H7 (cell line): ENCODE measurements at places on chromosomes 1 and 21. TPM values are rescaled to one million over a fixed set of nuclear protein-coding genes. Genes with fewer than 3 reads are reported as not detected.

DNA sequence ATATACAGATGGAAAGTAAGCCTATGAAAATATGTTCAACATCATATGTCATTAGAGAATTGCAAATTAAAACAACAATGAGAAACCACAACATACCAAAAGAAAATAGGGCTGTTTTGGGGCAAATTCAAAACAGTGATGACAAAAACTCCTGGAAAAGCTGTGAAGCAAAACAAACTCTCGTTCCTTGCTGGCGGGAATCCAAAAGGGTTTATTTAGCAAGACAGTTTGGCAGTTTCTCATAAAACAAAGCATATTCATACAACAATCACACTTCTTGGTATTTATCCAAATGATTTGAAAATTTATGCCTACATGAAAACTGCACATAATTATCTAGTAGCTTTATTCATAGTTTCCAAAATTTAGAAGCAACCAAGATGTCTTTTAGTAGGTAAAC lies 44.4 kb downstream of the COL11A1 start:
- no peak for DNase-seq

DNA sequence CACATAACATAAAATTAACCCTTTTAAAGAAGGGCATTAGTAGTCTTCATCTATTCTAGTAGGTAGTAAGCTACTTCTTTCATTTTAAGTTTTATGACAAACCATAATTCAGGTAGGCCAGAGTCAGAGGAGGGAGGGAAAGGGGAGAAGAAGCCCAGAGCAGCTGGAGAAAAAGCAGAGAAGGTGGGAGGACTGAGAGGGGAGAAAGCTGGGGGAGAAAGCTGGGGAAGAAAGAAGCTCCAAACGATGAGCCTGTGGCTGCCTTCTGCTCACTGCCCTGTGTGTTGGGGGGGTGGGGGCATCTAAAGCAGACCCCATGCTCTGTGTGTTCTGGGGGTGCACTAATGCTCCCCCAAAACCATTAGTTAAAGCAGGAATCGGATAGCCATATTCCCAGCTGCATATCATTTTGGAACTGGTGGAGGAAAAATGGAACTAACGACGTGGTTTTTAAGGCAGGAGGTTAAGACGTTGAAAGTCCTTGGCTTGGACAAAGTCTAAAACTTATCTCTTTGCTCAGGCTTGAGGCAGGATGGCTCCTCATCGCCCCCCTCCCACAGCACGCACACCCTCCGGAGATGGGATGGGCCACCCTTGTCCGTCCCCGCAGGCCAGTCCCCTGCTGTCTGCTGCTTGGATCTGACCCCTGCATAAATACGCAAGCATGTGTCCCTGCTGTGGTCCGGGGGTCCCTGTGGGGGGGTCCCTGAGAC lies 184.2 kb downstream of the DYRK1A start:
- peak; percentile 61 for DNase-seq

- peak; percentile 27 for DNase-seq
Measured at GRCh38 chr1:155182052-155182550, 8.5 kb downstream of the TRIM46 start.

DNA sequence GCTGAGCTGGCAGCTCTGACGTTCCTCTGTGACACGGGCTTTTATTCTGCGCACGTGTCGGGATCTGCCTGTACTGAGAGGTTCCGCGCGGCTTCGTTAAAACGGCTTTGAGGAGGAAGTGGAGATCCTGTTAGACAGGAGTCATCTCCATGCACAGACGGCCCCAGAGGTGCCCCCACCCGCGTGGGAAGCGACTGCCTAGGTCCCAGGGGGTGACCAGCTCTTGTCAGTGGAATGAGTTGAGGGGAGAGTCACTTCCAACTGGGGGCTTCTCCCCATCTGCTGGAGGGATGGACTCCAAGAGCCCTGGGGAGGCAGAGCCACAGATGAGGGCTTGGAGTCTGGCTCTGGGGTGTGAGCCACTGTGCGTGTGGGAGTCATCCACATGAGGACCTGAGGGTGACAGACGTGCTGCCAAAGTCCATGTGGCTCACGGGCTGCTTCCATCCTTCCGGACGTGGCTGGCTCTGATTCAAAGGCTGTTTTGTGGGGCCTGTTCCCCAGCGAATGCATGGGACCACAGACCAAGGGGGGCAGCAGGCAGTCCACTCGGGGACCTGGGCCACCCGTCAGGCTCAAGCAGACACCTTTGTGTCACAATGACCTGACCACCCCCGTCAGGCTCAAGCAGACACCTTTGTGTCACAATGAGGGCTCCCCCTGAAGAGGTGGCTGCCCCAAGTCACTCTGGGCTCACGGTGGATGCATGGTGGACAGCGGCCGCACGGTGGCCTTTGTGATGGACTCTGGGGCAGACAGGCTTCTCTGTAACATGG lies 26.8 kb downstream of the PTTG1IP start:
- DNase-seq, result no peak

DNA sequence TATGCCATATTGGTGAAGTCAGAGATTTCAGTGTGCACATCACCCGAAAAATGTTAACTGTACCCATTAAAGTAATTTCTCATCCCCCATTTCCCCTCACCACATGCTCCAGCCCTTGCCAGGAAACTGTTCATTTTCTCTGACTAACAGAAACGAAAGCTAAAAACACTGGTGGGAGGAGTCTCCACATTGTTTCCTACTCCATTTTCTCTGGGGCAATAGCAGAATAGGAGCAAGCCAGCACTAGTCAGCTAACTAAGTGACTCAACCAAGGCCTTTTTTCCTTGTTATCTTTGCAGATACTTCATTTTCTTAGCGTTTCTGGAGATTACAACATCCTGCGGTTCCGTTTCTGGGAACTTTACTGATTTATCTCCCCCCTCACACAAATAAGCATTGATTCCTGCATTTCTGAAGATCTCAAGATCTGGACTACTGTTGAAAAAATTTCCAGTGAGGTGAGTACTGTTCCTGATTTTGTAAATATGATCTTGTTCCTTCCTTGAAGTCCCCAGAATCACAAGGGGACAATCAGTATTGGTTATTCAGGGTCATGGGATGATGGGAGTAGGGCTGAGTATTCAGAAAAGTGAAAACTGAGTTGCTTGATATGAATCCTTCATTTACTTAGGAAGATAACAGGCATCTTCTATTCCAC lies at the start of gene IFI16:
Gene IFI16, plus strand, starts transcription at position 204 of the 658 bp plus-strand sequence. CDS start 4,774 bp downstream, outside the sequence.
- DNase-seq, result no peak

DNA sequence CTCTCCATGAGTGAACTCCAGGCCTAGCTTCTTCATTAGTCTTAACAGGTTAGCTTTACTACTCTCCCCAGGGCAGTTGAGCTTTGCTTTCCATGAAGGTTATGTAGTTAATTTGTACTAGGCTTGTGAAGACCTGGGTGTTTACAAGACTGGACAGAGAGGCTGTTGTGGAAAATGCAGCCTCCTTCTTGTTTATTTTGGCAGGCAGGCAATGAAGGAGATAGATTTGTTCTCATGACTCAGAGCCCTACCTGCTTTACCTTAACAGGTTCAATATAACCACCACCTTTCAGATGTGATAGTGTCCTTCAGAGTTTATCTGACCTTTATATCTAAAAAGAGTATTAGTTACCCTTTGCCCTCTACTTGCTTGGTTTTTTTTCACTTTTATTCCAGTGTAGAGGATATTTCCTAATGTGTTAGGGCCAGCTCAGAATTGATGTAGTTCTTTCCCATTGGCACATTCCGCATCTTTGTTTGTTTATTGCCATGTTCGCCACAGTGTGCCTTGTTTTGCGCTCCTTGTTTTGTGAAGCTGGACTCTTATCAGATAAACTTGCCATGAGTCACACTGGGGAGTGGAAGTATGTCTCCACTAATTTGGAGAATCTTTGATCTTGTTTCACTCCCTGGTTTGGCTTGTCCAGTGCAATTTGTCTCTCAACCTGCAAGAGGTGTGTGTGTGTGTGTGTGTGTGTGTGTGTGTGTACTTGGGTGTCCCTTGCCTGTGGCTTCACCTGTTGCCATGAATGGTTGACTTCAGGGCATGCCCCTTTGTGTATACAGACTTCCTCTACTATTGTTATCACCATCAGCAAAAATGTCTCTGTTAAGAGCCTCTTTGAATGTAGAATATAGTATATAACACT lies 87.4 kb upstream of the MACF1 start:
- no peak for DNase-seq

GRCh38 chr1:230163205-230163604 lies 96.2 kb downstream of the GALNT2 start:
- DNase-seq, result peak; percentile 12

DNA sequence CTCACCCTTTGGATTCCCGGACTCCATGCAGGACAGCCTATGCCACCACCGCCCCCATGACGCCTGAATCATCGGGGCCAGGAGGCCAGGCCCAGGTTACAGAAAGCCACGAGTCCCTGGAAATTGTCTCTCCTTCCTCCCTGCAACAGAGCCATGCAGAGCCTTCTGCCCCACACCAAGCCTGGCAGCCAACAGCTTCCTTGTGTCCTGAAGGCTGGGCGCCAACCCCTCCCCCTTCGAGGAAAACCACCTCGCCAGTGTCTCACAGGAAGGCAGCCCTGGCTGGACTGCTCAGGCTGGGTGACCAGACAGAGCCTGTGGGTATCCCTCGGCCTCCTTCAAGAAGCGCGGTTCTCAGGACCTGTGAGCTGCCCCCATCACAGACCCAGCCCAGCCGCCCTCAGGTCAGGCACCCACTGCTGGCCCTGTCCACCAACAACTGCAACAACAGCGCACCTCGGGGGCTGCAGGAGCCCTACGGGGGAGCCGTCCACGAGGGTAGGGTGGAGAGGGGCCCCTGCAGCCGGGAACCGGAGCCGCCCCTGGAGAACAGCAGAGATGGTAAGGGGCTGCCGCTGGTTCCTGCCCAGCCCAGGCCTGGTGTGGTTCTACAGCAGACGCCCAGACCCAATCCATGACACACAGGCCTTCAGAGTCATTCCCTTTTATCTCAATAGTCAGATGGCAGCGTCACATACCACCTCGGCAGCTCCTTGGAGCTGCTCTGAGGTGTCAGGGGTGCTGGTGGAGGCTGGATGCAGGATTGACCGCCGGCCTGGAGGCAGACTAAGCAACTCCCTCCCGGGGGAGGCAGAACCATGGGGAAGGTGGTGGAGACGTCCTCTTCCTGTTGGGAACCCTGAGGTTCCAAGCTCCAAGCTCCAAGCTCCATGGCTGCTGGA lies 23.7 kb downstream of the KIAA1614 start:
- no peak for DNase-seq

DNA sequence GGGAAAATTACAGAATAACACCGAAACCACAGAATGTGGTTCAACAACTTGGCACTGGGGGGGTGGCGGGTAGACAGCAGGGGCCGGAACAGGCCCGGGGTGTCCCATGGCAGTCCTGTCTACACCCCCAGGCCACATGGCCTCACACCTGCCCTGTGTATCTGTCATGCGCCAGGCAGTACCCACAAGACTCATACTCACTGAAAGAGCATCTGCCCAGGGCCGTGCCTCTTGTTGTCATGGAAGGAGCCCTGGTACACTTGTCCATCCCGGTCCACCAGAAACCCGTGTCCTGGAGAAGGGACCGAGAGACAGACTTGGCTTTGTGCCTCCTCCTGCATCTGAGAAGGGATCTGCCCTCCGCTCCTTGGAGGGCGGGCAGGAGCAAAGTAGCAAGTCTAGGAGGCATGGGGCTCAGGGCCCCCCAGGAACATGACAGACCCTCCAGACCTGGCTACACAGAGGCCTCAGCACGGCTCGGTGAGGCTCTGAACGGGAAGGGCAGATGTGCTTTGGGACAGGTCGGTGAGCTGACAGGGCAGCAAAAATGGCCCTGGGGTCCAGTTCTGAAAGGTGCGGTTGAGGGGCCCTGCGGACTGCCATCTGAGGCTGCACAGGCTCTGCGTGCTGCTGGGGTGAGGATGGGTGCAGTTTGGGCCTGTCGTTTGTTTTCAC lies 5.6 kb downstream of the MORN1 start:
- no peak for DNase-seq

- DNase-seq, result peak; percentile 90
Measured at GRCh38 chr1:38489844-38490270, 369.7 kb downstream of the RRAGC start.

DNA sequence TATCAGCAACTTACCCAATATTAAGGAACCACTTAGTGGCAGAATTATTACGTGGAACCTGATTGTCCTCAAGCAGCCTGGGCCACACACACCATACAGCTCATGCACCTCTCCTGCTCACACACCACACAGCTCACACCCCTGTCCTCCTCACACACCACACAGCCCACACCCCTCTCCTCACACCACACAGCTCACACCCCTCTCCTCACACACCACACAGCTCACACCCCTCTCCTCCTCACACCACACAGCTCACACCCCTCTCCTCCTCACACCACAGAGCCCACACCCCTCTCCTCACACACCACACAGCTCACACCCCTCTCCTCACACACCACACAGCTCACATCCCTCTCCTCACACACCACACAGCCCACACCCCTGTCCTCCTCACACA lies 36.8 kb upstream of the LAMC2 start:
- DNase-seq, result no peak

DNA sequence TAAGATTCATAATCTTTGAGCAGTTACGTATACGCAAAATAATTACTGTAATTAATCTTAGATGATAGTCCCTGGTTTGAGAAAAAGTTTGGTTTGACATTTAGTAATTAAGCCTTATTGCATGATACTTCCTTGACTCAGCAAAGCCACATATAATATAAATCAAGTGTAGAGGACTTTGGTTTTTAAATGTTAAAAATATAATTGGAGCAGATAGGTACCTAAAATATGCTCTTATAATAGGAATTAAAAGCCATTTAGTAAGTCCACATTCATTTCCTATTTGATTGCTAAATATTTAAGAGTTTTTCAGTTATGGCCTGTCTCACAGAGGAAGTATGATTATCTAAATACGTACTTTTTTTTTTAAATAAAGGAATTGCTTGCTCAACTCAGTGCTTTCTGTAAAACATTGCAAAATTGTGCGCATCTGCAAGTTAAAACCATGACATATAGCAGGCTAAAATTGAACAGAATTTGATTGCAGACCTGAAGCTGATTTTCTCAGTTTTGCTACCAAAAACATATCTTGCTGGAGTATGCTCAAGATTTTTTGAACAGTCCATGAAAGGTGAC lies 20.4 kb downstream of the RPE65 start:
- DNase-seq, result no peak

DNA sequence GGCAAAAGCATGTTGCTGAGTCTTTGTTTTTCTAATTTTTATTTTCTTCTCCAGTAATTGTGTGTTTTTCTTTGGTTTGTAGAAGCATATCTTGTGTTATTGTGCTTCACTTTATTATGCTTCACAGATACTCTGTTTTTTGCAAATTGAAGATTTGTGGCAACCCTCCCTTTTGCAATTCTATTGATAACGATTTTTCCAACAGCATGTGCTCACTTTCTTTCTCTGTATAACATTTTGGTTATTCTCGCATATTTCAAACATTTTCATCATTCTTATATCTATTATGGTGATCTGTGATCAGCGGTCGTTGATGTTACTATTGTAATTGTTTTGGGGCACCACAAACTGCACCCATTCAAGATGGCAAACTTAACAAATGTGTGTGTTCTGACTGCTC lies 3.8 kb upstream of the ANGEL2 start:
- DNase-seq, result no peak

Gene AVPR1B
- not detected in 2 replicates for total RNA-seq

Gene ADORA1
- 3.5 and 5.7 TPM in 2 replicates for total RNA-seq

Gene CYP2J2
- 0.26 and 0.52 TPM in 2 replicates for total RNA-seq

Gene B3GALT2
- total RNA-seq, result not detected in 2 replicates

Gene HTR6
- 0.45 and 1.9 TPM in 2 replicates for total RNA-seq

Gene RAP1GAP
- total RNA-seq, result 9.4 and 10.1 TPM in 2 replicates

Gene RGS7
- 1.6 and 2.5 TPM in 2 replicates for total RNA-seq

Gene PLEKHM2
- 79.0 and 79.6 TPM in 2 replicates for total RNA-seq
